ENCODE measurements at places on chromosomes 7 and 10.

- peak; percentile 61 for DNase-seq
These were observed 124.0 kb downstream of the TMEM130 start for GRCh38 chr7:98745722-98746318.

- DNase-seq = no peak
These were observed 725.4 kb downstream of the PHTF2 start for GRCh38 chr7:78523930-78524329.

GRCh38 chr10:71516890-71517289 lies 120.2 kb downstream of the CDH23 start:
- DNase-seq = peak; percentile 4

DNA sequence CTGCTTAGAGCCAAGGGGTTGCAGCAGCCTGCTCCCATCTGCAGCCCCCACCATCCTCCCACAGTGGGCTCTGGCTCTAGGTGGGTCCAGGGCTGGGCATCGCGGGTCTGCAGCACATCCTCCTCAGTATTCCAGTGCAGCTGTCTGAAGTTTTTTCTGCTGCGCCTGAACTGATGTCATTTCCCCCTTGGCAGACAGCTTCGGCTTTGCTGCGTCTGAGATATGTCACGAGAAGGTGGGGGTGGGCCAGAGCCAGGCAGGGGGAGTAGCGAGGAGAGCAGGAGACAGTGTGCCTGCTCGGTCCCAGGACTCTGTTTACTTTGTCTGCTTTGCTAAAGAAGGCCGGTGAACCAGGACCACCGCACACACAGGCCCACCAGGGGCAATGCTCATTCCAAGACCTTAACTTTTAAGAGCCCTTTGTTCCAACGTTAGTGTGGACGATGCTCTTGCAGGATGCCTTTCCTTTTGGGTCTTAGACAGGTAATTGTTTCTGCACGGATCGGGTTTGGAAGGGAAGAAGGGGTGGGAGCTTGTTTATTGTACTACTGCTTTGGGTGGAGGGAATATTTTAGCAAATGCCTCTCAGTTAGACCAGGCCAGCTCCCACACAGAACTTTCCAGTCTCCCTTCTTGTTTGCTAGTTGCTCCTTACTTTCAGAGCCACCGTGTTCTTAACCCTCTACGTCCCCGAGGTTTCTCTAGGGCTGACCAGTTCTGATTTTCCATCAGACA lies 32.4 kb downstream of the WBP1L start:
- DNase-seq = peak; percentile 12
